ENCODE measurements at places on chromosomes 13 and 19.
A peak's percentile ranks its signal among the peaks of the same experiment; 100 is the strongest.

DNA sequence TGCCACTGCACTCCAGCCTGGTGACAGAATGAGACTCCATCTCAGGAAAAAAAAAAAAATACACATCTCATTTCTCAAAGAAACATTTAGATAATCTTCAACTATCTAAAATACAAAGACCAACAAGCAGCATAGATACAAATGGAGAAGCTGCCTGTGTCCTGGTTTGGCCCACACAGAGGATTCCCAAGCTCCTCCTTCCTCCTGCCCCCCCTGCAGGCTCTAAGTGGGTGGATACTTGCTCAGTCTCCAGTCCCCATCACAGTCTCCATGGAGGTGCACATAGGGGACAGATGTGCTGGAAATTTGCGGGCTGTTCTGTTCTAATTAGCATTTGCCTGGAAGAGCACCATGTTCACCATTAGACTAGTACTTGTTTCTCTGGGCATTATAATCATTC lies 59.9 kb downstream of the ABCC4 start:
- DNase-seq = no peak

DNA sequence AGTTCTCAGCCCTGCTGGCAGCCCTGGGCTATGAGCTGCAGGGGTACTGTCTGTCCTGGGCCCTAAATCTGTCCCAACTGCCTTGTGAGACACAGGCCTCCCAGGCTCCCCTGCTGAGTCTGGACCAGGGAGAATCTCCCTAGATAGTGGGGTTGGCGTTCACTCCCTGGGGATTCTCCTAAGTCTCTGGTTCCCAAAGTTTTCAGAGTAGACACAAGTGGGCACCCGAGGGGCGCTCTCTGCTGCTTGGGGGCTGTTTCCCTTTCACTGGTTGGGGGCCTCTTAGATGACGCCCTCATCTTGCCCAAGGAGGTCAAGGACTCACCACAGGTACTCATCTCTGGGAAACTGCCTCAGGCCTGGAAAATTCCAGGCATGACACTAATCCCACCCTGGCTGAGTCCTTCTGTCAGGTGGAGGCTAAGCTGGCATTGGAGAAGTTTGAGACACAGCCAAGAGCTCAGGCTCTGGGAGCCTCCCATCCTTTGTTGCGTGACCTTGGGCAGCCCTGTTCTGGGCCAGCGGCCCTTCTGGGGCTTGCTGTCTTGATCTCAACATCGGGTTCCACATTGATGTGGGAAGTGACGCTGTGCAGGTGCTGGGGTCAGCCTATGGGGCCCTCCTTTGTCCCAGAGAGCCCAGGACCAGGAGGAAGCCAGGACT lies 3.9 kb downstream of the RPL18A start:
- no peak for DNase-seq

- no peak for DNase-seq
Observed at GRCh38 chr13:99237981-99238662, 20.1 kb downstream of the GPR18 start.

GRCh38 chr13:34155931-34156607 lies 338.1 kb downstream of the RFC3 start:
- DNase-seq = no peak

GRCh38 chr13:59356607-59357006 lies 807.1 kb downstream of the DIAPH3 start:
- DNase-seq = no peak

- no peak for DNase-seq
Observed at GRCh38 chr13:90091611-90092010, 1255.9 kb upstream of the MIR17HG start.

GRCh38 chr19:46404055-46404752 lies 9.2 kb downstream of the CCDC8 start:
- no peak for DNase-seq

DNA sequence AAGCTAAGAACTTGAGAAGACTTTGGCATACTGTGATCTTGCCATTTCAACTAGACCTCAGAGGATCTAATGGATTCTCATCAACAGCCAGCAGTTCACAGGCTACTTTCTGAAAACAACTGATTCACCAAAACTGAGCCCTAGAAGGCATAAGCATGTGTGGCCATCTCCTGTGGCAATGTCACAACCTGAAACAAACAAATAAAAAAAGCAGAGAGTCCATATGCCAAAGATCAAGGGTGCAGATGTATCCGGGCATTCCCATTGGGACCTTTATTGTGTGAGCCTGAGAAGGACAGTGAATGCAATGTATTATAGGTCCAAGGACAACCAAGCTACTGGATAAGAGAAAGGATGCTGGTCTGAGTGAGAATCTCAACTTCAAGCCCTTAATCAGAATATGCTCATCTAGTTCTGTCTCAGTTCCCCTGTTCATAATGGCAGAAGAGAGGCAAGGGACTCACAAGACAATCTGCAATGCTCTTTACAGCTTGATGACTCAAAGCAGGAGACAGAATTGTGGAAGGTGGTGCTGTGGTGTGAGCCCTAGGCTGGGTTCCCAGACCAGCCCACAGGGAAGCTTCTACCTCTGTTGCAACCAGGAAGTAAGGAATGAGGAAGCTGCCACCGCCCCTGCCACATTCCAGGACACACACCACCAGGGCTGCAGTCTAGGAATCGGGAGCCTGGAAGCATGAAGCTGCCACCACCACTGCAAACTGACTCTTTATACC lies 133.7 kb downstream of the RAP2A start:
- no peak for DNase-seq

DNA sequence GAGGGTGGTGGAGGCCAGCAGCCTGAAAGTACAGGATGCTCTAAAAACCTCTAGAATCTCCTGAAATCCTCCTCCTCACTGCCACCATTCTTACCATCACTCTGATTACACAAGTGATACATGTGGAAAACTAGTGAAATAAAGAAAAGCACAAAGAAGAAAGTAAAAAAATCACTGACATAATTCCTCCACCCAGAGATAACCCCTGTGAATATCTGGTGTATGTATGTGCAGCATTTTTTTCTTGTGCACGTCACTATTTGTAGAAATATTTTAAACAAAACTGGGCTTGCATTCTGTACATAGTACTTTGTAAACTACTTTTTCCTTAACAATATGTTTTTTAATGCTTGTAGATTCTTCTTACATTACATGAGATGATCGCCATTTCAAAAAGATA lies 73.2 kb downstream of the CDADC1 start:
- no peak for DNase-seq

- no peak for DNase-seq
Observed at GRCh38 chr13:49357694-49358093, 86.2 kb downstream of the CAB39L start.

- DNase-seq = no peak
Observed at GRCh38 chr13:71851498-71852409, 15.2 kb downstream of the DACH1 start.

DNA sequence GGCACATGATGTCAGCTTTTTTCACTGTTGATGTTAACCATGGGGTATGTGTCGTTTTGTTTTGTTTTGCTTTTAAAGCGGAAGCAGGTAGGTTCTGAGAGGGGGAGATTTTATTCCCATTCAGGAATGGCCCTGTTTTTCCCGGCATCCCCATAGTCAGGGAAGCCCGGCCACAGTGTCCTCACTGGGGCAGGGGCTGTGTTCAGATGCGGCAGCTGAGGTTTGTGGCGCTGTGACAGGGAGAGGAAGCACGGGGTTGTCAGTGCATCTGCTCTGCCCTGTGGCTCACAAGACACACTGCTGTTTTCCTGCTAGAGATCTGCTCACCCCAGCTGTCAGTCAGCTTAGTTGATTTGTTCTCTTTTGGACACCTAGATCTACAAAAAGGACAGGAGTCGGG lies 27.6 kb downstream of the ANKRD27 start:
- no peak for DNase-seq

DNA sequence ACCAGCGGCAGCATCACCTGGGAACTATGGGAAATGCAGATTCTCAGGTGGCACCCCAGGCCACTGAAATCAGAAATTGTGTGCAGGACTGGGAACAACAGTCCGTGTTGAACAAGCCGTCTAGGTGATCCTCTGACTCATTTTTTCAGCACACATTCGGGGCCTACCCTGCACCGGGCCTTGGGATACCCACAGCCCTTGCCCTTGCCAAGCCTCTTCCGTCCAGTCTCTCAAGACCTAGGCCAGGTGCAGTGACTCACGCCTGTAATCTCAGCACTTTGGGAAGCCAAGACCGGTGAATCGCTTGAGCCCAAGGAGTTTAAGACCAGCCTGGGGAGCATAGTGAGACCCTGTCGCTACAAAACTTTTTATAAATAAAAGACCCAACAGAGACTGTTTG lies 18.3 kb downstream of the TGFB1 start:
- DNase-seq = no peak

DNA sequence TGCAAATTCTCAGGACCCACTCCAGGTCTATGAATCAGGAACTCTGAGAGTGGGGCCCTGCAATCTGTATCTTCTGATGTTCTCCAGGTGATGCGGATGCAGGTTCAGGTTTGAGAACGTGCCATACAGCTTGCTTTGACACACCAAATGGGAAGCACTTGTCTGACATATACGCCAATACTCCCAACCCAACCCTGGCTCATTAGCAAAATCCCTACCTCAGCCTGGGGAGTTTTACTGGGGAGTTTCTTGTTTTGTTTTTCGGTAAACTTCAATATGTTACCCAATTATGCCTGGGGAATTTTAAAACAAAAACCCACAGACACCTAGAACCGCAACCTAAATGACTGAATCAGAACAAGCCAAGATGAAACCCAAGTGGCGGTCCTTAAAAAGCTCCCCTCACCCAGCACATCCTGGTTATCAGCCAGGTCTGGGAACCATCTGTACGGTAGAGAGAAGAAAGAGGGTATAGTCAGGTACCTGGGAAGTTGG lies 41.2 kb downstream of the ABCC4 start:
- DNase-seq = no peak

DNA sequence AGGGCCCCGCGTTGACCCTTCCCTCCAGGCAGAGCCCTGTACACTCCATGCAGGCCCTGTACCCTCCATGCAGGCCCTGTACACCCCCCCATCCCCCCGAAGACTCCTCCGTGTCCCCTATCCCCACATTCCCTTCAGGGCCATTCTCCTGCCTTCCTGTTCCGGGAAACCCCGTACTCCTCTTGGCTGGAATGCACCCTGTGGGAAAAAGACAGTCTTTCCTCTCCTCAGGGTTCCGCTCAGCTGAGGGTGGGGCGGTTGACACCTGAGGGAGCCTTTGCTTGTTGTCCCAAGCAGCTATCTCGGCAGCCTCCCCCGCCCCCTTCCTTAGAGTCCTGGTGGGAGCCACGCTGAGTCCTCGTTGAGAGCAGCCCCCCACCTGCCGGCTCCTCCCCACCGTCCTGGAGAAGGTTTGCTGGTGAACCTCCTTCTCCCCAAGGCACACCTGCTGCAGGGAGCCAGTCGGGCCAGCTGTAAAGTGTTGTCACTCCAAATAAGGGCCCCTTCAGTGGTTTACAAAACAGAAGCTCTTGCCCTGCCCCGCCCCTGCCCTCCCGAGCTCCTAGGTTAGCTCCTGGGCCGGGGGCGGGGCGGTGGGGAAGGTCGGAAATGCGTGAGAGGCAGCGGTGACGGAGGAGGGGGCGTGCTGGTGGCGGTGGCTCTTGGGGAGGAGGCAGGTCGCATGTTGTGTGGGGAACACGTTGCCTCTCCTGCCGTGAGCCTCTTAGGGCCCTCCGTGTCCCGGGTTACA lies 1.5 kb downstream of the GNA11 start:
- peak; percentile 14 for DNase-seq

DNA sequence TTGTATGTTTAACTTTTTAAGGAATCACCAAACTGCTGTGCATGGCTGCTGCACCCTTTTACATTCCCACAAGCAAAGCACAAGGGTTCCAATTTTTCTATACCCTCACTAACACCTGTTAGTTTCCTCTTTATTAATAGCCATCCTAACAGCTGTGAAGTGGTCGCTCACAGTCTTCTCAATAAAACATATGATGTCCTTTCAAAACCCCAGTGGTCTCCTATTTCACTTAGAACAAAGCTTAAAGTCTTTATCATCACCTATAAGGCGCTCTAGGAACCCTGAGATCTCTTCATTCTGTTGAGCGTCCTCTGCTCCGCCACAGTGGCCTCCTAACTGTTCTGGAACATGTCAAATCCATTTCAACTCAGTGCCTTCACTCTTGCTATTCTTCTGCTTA lies 400.5 kb downstream of the KLF12 start:
- DNase-seq = no peak

- DNase-seq = no peak
Observed at GRCh38 chr13:87234981-87235380, 436.2 kb upstream of the SLITRK5 start.

GRCh38 chr13:109547942-109548341 lies 238.4 kb downstream of the IRS2 start:
- DNase-seq = no peak

DNA sequence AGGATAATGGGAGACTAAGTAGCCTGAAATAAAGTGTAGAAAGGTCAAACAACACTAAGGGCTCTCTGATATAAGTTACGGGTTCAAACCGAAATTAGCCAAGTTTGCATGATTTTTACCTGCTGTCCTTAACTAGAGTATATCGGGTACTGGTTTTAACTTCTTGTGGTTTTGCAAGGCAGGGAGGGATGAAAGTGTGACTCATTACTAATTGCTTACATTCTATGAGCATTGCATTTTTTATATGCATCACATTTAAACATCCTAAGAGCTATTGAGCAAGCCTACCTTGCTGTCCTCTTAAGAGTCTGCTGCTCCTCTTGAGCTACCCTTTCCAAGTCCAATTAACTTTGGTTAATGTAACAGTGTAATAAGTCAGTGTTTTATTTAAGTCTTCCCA lies 415.4 kb downstream of the SLITRK5 start:
- DNase-seq = no peak

DNA sequence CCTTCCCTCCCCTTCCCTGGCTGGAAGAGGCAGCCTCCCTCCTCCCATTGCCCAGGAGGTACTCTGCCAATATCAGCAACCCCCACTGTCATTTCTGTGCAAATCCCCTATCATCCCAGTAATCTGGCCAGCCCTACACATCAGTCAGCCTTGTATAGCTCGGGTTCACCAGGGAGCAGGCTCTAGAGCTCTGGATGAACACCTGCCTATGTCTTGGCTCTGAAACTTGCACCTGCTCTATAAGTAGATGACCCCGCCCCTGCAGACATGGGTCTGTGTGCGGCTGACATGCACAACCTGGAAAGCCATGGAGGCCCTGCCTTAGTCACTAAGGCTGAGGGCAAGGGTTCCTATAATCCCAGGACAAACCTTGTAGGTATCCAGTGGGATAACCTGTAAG lies 1042.9 kb downstream of the UQCRFS1 start:
- no peak for DNase-seq

DNA sequence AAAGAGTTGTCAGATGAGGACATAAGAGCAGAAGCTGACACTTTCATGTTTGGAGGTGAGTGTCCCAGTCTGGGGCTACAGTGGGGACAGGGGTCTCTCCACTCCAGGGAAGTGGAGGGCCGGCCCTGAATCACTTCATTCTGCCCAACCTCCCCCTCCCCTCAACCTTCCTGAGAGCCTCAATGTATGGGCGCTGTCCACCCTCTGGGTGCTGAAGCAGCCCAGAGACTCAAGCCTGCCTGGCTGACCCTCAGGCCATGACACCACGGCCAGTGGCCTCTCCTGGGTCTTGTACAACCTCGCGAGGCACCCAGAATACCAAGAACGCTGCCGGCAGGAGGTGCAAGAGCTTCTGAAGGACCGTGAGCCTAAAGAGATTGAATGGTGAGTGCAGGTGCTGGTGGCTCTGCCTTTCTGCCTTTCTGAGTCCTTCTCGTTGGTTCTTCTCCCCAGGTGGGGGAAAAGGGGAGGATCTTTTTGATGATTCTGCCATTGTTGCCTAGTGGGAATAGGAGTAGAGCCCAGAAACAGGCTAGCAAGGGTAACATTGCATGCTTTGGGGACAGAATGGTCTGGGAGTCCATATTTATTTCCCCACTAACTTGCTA lies 8.8 kb downstream of the CYP4F8 start:
- DNase-seq = no peak
